GM12892 (cell line): ENCODE measurements at places on chromosomes 4 and X.

GRCh38 chr4:171880136-171880535, 66.9 kb downstream of the GALNTL6 start:
- no peak for DNase-seq

GRCh38 chrX:41516456-41516855, 69.3 kb downstream of the NYX start:
- DNase-seq: no peak

GRCh38 chr4:92791871-92792440, 488.2 kb downstream of the GRID2 start:
- no peak for DNase-seq

- no peak for DNase-seq
Observed at GRCh38 chr4:41120297-41121217, 93.8 kb downstream of the APBB2 start.

DNA sequence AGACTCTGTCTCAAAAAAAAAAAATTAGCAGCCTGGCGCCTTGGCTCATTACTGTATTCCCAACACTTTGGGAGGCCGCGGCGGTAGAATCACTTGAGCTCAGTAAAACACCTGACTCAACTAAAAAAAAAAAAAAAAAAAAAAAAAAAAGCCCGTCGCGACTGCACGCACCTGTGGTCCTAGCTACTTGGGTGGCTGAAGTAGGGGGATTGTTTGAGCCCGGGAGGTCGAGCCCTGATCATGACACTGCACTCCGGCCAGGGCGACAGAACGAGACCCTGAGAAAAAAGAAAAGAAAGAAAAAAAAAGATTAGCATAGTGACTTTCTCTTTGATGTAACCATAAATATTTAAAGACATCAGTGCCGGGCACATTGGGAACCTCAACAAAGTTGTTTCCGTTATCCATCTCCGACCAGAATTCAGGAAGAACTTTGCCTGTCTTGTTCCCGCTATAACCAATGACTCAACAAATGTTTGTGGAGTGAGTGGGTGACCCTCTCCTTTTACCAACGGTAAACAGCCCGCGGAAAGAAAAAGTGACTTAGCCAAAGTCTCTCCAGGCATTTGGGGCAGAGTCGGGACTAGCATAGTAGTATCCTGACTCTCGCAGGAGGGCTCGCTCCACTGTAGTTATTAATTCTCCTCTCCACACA, 553 bp upstream of the MED28 start:
- DNase-seq: no peak

DNA sequence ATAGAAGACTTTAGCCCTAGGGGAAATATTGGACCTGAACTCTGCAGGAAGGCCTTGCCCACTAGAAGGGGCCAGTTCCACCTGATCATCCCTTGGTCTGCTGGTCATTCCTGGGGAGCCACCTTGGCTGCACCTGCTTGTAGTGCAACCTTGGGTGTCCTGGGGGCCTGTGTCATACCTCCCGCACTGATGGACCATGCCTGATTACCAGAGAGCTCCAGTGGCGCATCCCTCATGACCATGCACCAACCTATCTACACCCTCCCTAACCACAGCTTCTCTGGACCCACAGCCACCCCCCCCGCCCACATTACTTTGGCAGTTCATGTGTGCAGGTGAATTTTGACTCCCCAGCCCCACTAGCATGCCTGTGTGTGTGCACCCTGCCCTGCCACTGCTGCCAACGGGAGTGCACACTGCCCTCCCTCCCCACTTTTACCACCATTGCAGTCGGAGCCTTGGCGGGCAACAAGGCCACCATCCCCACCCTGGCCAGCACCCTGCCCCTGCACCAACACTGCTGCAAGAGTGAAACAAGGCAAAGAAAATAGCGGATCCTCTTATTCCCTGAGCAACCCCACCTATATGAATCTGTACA, 208.1 kb downstream of the FAM47B start:
- no peak for DNase-seq

GRCh38 chr4:99166544-99166943, 22.4 kb upstream of the ADH4 start:
- DNase-seq: no peak

- no peak for DNase-seq
Observed at GRCh38 chr4:33111117-33111516, 2390.9 kb downstream of the PCDH7 start.

DNA sequence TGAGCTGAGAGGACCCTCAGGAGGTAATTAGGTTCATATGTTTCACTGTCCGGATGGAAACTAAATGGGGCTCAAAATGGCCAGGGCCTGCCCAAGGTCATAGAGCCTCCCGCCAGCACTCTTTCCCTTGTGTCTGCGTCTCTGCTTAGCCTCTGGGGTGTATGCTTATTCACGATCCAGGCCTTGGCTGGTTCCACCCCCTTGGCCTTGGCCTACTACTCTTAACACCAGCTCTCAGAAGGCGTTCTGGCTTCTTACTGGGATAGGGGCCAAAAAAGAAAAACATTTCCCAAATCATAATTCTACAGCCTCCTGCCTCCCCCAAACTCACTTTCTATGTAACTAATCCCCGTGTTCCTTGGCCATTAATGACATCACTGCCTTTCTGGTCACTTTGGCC, 68.8 kb downstream of the RTL5 start:
- DNase-seq: no peak

GRCh38 chr4:48195374-48195773, 61.3 kb upstream of the TXK start:
- DNase-seq: no peak
